Cardiac muscle cell (in vitro differentiated cells and primary cell): ENCODE measurements at places on chromosomes 4 and X. TPM values are rescaled to one million over a fixed set of nuclear protein-coding genes. Genes with fewer than 3 reads are reported as not detected.

GRCh38 chr4:25457053-25457715 lies 80.1 kb downstream of the ANAPC4 start:
- H3K4me1 ChIP-seq, result peaks cover 5% of the 10 kb centered on the region
- DNase-seq, result no peak
- H3K27ac ChIP-seq, result no peak overlapping the region
- H3K4me3 ChIP-seq, result no peak overlapping the region
- H3K36me3 ChIP-seq, result no peaks in the 10 kb centered on the region

DNA sequence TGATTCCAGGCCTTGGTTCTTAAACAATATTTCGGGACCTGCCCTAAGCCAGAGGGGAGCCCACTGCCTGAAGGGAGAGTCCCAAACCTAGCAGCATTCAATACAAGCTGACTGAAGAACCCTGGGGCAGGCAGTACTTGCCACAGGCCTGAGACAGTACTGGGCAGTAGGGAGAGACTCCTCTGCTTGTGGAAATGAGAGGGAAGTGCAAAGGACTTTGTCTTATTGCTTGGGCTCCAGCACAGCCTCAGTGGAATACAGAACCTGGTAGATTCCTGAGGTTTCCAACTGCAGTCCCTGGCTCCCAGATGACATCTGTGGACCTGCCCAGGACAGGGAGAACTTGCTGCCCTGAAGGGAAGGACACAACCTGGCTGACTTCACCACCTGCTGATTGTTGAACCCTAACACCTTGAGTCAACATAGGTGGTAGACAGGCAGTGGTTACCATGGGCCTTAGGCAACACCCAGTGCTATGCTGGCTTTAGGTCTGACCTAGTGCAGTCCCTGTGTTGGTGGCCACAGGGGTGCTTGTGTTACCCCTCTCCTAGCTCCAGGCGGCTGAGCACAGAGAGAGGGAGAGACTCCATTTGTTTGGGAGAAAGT lies 20.3 kb upstream of the ABCG2 start:
- no peaks in the 10 kb centered on the region for H3K27me3 ChIP-seq
- H3K4me1 ChIP-seq, result no peaks in the 10 kb centered on the region
- H3K27ac ChIP-seq, result no peak overlapping the region
- H3K36me3 ChIP-seq, result no peaks in the 10 kb centered on the region

- H3K36me3 ChIP-seq, result no peaks in the 10 kb centered on the region
- no peak for DNase-seq
- H3K27me3 ChIP-seq, result no peaks in the 10 kb centered on the region
Observed at GRCh38 chr4:23993373-23993772, 103.5 kb upstream of the PPARGC1A start.

DNA sequence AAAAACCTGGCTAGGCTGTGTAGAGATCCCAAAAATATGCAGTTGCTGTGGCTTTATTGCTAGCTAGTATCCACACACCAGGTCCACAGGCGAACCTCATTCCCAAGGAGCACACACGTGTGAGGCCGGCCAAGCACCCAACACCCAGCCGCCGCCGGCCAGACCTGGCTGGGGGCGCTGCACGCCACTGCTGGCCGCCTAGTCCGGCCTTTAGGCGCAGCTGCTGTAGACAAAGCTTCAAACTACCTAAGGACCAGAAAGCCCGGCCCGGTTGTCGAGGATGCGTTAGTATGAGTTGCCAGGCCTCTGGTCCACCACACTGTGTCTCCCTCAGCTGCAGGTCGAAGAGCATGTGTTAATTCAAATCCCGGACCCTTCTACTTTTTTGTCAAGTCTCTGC lies 3.1 kb downstream of the POU3F4 start:
- no peak overlapping the region for H3K27ac ChIP-seq
- H3K36me3 ChIP-seq, result no peaks in the 10 kb centered on the region
- peaks cover 63% of the 10 kb centered on the region for H3K27me3 ChIP-seq
- H3K4me3 ChIP-seq, result peak overlapping the region; percentile 12

The DMRTC1 gene
- 0.23 and 1.5 TPM in 2 replicates for polyA plus RNA-seq

DNA sequence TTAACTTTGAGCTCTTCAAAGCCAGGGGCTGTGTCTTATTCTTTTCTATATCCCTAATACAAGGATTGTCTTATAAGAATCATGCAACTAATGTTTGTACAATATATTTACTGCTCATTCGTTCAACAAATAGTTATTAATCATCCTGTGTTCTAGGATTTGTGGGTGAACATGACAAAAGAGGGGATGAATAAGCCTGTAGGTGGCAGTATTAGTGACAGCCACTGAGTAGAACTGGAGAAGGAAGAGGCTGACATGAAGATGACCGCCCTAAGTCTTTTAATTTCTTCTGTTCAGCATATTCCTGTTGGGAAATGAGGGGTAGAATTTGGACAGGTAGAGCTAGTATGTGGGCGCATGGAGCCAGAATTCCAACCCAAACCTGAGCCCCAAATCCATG lies 11.9 kb upstream of the LINC00632 start:
- H3K4me3 ChIP-seq, result no peak overlapping the region
- no peak overlapping the region for H3K27ac ChIP-seq
- H3K27me3 ChIP-seq, result peaks cover 4% of the 10 kb centered on the region
- H3K36me3 ChIP-seq, result no peaks in the 10 kb centered on the region
- DNase-seq, result no peak

GRCh38 chr4:8862334-8862733 lies 9.3 kb downstream of the HMX1 start:
- H3K27ac ChIP-seq, result no peak overlapping the region
- no peak overlapping the region for H3K4me3 ChIP-seq
- H3K4me1 ChIP-seq, result no peaks in the 10 kb centered on the region
- peaks cover 100% of the 10 kb centered on the region for H3K27me3 ChIP-seq
- DNase-seq, result no peak

GRCh38 chr4:85419103-85419502 lies 55.8 kb upstream of the ARHGAP24 start:
- no peak overlapping the region for H3K4me3 ChIP-seq
- H3K4me1 ChIP-seq, result peaks cover 5% of the 10 kb centered on the region
- H3K27ac ChIP-seq, result no peak overlapping the region
- DNase-seq, result no peak

GRCh38 chr4:52788806-52789205 lies 37.6 kb upstream of the ERVMER34-1 start:
- no peak overlapping the region for H3K4me3 ChIP-seq
- H3K4me1 ChIP-seq, result no peaks in the 10 kb centered on the region
- no peak overlapping the region for H3K27ac ChIP-seq
- DNase-seq, result no peak
- no peaks in the 10 kb centered on the region for H3K27me3 ChIP-seq
- no peaks in the 10 kb centered on the region for H3K36me3 ChIP-seq

The SLC6A14 gene
- not detected in 2 replicates for polyA plus RNA-seq

- H3K36me3 ChIP-seq, result no peaks in the 10 kb centered on the region
- no peaks in the 10 kb centered on the region for H3K4me1 ChIP-seq
- DNase-seq, result no peak
- no peaks in the 10 kb centered on the region for H3K27me3 ChIP-seq
Observed at GRCh38 chr4:59848457-59848856, 1351.7 kb upstream of the ADGRL3 start.

- DNase-seq, result no peak
- H3K27ac ChIP-seq, result no peak overlapping the region
- H3K4me1 ChIP-seq, result no peaks in the 10 kb centered on the region
- peaks cover 26% of the 10 kb centered on the region for H3K27me3 ChIP-seq
- H3K36me3 ChIP-seq, result no peaks in the 10 kb centered on the region
Observed at GRCh38 chrX:3351276-3351675, 4.8 kb upstream of the MXRA5 start.

DNA sequence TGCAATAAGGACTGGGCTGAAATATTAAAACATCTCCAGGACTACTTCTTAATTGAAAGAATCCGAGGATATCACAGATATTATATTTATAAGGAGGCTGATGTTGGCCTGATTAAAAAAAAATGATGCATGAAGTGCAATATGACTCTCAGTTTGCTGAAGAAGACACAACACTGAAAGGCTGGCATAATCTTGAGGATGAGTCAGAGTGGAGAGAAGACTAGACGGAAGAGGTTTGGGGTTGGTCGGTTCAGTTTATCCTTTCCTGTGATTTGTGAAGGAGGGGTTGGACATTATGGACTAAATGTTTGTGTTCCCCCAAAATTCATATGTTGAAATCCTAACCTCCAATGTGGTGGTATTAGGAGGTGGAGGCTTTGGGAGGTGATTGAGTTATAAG lies 170.3 kb downstream of the CORIN start:
- peaks cover 41% of the 10 kb centered on the region for H3K36me3 ChIP-seq
- DNase-seq, result no peak

The L1CAM gene
- polyA plus RNA-seq, result 1.4 and 1.5 TPM in 2 replicates

GRCh38 chr4:158571736-158572135 lies 50.1 kb downstream of the RXFP1 start:
- no peak overlapping the region for H3K27ac ChIP-seq
- no peak overlapping the region for H3K4me3 ChIP-seq
- no peaks in the 10 kb centered on the region for H3K4me1 ChIP-seq
- no peaks in the 10 kb centered on the region for H3K36me3 ChIP-seq
- no peaks in the 10 kb centered on the region for H3K27me3 ChIP-seq

The PCSK1N gene
- polyA plus RNA-seq, result 5.4 and 8.7 TPM in 2 replicates

DNA sequence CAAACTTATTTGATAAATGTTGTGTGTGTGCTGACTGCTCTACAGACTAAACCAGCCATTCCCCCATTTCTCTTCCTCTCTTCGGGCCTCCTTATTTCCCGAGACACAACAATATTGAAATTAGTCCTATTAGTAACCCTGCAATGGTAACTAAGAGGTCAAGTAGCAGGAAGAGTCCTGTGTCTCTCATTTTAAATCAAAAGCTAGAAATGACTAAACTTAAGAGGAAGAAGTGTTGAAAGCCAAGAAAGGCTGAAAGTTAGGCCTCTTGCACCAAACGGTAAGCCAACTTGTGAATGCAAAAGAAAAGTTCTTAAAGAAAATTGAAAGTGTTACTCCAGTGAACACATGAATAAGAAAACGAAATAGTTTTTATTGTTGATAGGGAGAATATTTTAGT lies 357.8 kb upstream of the SLC7A11 start:
- H3K4me1 ChIP-seq, result peaks cover 6% of the 10 kb centered on the region
- H3K27ac ChIP-seq, result no peak overlapping the region
- no peaks in the 10 kb centered on the region for H3K36me3 ChIP-seq
- no peak for DNase-seq

The HSD17B10 gene
- polyA plus RNA-seq, result 133 and 249 TPM in 2 replicates
